H1 (cell line): ENCODE measurements at places on chromosomes 2 and 18. TPM values are rescaled to one million over a fixed set of nuclear protein-coding genes. Genes with fewer than 3 reads are reported as not detected.

DNA sequence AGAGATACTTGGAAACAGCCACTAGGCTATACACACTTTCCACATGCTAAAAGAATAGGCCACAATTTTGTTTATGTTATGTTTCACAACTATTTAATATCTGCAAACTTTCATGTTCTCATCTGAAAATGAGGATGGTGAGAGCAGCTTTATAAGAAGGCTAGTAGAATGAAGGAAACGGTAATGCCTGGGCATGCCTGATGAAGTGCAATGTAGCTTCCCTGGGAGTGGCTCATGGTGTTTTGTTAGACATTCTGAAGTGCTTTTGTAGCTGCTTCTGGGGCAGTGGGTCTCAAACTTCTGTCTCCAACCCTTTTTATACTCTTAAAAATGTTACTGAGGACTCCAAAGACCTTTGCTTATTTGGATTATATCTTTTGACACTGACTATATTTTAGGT, 193.3 kb upstream of the VWC2L start:
- H3K4me3 ChIP-seq = no peak overlapping the region
- no peak overlapping the region for H3K27ac ChIP-seq
- H3K4me1 ChIP-seq = no peaks in the 10 kb centered on the region
- no peaks in the 10 kb centered on the region for H3K36me3 ChIP-seq
- no peaks in the 10 kb centered on the region for H3K27me3 ChIP-seq
- DNase-seq = no peak

- H3K4me1 ChIP-seq = peaks cover 2% of the 10 kb centered on the region
- H3K36me3 ChIP-seq = no peaks in the 10 kb centered on the region
- no peak overlapping the region for H3K27ac ChIP-seq
- no peak for DNase-seq
- H3K27me3 ChIP-seq = no peaks in the 10 kb centered on the region
- H3K4me3 ChIP-seq = no peak overlapping the region
Measured at GRCh38 chr2:47046271-47046670, 108.8 kb downstream of the STPG4 start.

The DOK6 gene
- 0.50 and 0.75 TPM in 2 replicates for total RNA-seq

The SESTD1 gene
- total RNA-seq = 49.6 and 52.8 TPM in 2 replicates

The CROCC2 gene
- not detected in 2 replicates for total RNA-seq

The BCS1L gene
- 22.0 and 23.7 TPM in 2 replicates for total RNA-seq

The NOSTRIN gene
- not detected in 2 replicates for total RNA-seq

The TXNDC2 gene
- total RNA-seq = 0.09 TPM in 1 of 2 replicates, not detected in the other

The IL36A gene
- not detected in 2 replicates for total RNA-seq

The CXCR1 gene
- total RNA-seq = not detected in 2 replicates

The FLACC1 gene
- 0.58 and 0.80 TPM in 2 replicates for total RNA-seq

The FBXO15 gene
- total RNA-seq = 0.46 and 0.84 TPM in 2 replicates

DNA sequence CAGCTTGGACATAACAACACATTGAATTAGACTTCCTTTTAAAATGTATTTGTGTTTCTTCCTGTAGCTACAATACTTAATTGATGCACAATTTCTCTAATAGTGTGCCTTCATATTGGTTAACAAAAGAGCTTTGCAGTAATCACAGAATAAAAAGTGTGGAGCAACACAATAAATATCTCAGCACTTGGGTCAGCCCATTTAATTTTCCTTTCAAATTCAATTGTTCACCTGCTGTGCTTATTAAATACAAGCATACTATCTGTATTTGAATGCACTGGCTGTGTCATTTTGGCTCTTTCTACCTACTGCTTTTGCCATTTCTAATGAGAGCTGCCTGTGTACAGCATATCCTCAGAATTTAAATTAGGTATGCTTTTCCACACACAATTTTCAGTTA, 1641.3 kb upstream of the SLC39A10 start:
- H3K27ac ChIP-seq = no peak overlapping the region
- no peak overlapping the region for H3K4me3 ChIP-seq
- H3K4me1 ChIP-seq = no peaks in the 10 kb centered on the region

DNA sequence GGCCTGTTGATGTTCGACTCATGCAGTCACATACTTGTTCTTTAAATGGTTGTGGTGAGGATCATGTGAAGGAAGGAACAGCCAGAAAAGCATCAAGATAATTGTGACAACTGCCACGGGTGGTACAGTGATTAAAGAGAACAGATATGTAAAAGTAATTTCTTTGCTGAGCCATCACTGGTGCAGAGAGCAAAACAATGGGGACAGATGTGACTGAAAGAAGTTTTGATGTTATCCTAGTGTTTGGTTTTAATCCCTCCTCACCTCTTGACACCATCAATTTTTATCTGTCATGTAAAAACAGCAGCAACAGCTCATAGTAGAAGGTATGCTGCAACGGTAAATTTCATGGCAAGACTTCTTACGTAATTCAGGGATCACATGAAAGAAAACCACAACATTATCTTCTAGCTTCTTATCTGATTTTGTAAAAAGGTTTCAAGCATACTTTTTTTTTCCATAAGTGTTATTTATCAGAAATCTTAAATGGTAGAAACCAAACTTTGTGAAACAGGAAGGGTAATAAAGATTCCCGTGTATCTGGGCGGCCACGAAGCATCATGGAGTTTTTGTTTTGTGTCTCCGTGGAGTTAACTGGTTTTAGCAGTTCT, 65.2 kb downstream of the PLCL1 start:
- peaks cover 5% of the 10 kb centered on the region for H3K4me1 ChIP-seq
- DNase-seq = no peak
- no peaks in the 10 kb centered on the region for H3K27me3 ChIP-seq
- H3K27ac ChIP-seq = no peak overlapping the region
- no peak overlapping the region for H3K4me3 ChIP-seq

DNA sequence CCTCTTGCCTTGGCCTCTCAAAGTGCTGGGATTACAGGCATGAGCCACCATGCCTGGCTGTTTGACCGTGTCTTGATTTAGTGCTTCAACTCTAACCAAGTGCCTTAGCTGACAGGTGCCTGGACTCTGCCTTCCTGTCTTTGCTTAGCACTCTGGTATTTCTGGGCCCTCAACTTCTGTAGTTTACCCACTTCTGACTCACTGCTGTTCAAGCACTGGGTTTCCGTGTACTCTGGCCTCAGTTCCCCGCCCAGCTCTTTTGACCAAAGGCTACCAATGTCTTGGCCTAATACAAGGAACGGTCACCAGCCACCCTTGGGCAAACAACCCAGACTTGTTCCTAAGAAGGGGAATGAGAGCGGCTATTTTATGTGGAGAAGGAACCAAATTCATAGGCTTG, 35.7 kb upstream of the CABLES1 start:
- H3K27me3 ChIP-seq = no peaks in the 10 kb centered on the region
- no peak for DNase-seq
- H3K36me3 ChIP-seq = no peaks in the 10 kb centered on the region
- no peak overlapping the region for H3K27ac ChIP-seq
- peaks cover 3% of the 10 kb centered on the region; the same call in 1 of the 2 replicates for H3K4me1 ChIP-seq

The PDE1A gene
- total RNA-seq = 0.15 and 0.34 TPM in 2 replicates

DNA sequence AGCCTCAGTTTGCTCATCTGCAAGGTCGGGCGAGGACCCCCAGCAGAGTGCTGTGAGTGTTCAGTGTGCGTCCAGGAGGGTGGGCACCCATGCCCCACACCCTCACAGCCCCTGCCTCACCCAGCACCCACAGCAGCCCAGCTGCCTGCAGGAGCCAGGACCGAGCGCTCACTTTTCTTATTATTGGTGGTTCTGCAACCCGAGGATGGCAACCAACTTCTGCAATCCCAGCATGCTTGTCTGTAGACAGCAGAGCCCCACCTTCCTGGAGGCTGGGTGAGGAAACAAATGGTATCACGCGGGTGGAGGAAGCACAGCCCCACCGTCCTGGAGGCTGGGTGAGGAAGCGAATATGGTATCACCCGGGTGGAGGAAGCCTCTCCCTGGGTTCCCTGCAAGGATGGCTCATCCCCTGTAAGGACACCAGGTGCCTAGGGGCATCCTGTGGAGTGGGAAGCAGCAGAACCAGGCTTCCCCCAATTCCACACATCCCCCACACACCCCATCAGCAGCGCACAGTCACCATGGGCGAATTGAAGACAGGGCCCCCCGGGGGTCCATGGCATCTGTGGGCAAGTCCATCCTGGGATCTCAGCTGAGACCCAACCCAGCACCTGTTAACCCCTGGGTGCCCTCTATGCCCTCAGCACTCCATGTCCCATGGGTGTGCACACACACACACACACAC, 220.5 kb upstream of the RAB6C start:
- no peaks in the 10 kb centered on the region for H3K27me3 ChIP-seq
- no peaks in the 10 kb centered on the region for H3K36me3 ChIP-seq
- H3K27ac ChIP-seq = no peak overlapping the region; the same call in 1 of the 2 replicates
- no peak for DNase-seq
- H3K4me3 ChIP-seq = no peak overlapping the region
- peaks cover 16% of the 10 kb centered on the region for H3K4me1 ChIP-seq

DNA sequence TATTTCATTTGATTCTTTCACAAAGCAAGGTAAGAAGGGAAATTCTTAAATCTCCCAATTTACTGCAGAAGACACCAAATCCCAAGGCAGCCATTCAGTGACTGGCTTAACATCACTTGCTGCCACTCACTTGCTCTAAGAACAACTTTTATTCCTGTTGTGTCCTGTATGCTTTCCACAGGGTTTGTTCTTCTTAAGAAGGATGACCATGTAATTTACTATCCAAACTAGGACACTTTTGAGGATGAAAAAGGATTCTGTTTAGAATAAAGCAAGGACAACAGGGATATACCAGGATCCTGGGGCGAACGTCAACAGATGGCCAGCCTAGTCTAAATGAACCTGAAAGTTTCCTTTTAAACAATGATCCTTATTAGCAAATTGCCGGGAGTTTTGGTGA, 34.8 kb downstream of the RIT2 start:
- no peak overlapping the region for H3K4me3 ChIP-seq
- H3K27me3 ChIP-seq = no peaks in the 10 kb centered on the region
- no peaks in the 10 kb centered on the region for H3K36me3 ChIP-seq
- H3K4me1 ChIP-seq = peaks cover 6% of the 10 kb centered on the region

The LINC00305 gene
- total RNA-seq = not detected in 2 replicates

- H3K36me3 ChIP-seq = peaks cover 18% of the 10 kb centered on the region
- H3K4me1 ChIP-seq = peaks cover 19% of the 10 kb centered on the region
- H3K4me3 ChIP-seq = peak overlapping the region; percentile 60
Measured at GRCh38 chr2:63853527-63854310, 12.0 kb downstream of the UGP2 start.

GRCh38 chr2:63742580-63742976, 99.1 kb upstream of the UGP2 start:
- no peak for DNase-seq
- H3K27ac ChIP-seq = no peak overlapping the region
- no peaks in the 10 kb centered on the region for H3K27me3 ChIP-seq
- H3K4me1 ChIP-seq = no peaks in the 10 kb centered on the region
- H3K4me3 ChIP-seq = no peak overlapping the region

DNA sequence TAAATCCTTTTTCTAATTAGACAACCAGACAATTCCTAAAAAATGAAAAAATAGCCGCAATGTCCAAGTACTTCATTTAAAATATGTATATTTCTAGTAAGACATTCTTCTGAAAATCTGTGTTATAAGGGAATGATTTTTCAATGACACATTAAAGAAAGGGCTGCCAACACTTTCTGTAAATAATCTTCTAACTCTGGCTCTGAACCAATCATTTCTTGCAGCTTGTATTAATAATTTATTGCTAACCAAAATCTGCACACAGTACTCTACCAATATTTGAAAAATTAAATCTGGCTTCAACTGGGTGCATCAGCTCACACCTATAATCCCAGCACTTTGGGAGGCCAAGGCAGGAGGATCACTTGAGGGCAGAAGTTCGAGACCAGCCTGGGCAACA, 8.3 kb downstream of the NFU1 start:
- peak; percentile 2 for DNase-seq
- H3K27me3 ChIP-seq = no peaks in the 10 kb centered on the region
- no peaks in the 10 kb centered on the region for H3K4me1 ChIP-seq

- no peaks in the 10 kb centered on the region for H3K36me3 ChIP-seq
- DNase-seq = no peak
- H3K27me3 ChIP-seq = no peaks in the 10 kb centered on the region
Measured at GRCh38 chr2:150591496-150592285, 104.2 kb upstream of the RND3 start.

The DYNAP gene
- total RNA-seq = 0.15 and 0.22 TPM in 2 replicates

- no peaks in the 10 kb centered on the region for H3K27me3 ChIP-seq
- no peak overlapping the region for H3K27ac ChIP-seq
- peak; percentile 3 for DNase-seq
- H3K4me3 ChIP-seq = peak overlapping the region; percentile 50
- no peaks in the 10 kb centered on the region for H3K36me3 ChIP-seq
Measured at GRCh38 chr2:104378853-104379374, 475.0 kb upstream of the POU3F3 start.

- no peak overlapping the region for H3K4me3 ChIP-seq
- H3K27me3 ChIP-seq = no peaks in the 10 kb centered on the region
- no peaks in the 10 kb centered on the region for H3K4me1 ChIP-seq
Measured at GRCh38 chr2:219533930-219534661, 9.5 kb downstream of the CHPF start.

- no peak for DNase-seq
- H3K4me3 ChIP-seq = peak within 1 kb of the TSS; percentile 62
- H3K27ac ChIP-seq = no peak within 1 kb of the TSS
Measured at GRCh38 chr2:159797543-159798375, at the start of gene CD302. CD302 (minus strand) TSS chr2:159798208; CDS start chr2:159798198, 10 bp downstream.

DNA sequence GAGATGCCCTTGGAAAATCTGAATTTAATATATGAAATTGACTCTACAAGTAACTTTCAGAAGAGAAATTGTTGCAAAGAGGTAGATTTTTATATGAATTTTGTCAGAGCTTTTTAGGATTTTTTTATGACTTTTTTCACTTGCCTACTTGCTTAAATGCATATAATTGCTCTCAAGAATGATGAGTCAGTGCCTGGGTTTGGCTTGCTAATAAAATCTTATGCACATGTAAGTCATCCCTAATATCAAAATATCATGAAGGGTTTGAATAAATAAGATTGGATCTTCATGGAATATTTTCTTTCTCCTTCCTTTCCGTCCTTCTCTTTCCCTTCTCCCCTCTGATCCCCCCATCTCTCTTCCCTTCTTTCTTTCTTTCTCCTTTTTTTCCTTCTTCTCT, 354.1 kb downstream of the TXNL1 start:
- H3K4me1 ChIP-seq = 0 out of 2 replicates have a peak, but pooled peaks cover 3% of the 10 kb centered on the region
- H3K4me3 ChIP-seq = no peak overlapping the region
- no peaks in the 10 kb centered on the region for H3K27me3 ChIP-seq
- no peak for DNase-seq

The SKA1 gene
- 18.9 and 22.9 TPM in 2 replicates for total RNA-seq

DNA sequence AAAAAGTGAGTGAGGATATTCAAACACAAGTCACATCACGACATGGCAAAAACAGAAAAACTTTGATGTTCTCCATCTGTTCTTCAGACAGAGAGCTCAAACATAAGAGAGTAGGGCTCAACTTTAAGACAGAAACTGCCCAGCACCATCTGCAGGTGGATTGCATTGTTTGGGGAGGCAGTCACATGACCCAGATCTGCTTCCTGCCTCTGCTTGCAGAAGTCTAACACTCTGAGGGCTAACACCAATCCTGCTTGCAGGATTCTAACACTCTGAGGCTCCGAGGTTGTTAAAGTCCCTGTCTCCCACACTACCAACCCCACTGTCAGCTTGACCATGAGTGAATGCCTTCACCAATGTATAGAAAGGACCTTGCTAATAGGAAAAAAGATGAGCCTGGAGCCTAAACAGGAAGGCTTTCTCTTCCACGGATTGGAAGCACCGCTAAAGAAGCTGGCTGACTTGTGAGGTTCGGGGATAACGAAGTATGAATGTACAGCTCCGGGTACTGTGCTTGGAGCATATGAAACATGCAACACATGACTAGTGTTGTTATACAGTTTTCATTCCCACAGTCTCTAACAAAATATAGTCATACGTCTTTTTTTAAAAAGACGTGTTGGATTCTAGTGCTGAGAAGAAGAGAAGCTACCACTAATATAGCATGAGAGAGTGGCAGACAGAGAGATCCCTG, 176.6 kb upstream of the CREB1 start:
- no peak overlapping the region for H3K27ac ChIP-seq
- H3K4me3 ChIP-seq = no peak overlapping the region
- H3K4me1 ChIP-seq = no peaks in the 10 kb centered on the region; the same call in 1 of the 2 replicates
- no peak for DNase-seq
